ENCODE measurements at places on chromosomes 13 and 19.

GRCh38 chr19:41753936-41754529, 1.3 kb upstream of the CEACAM6 start:
- peak; percentile 41 for DNase-seq

GRCh38 chr19:46225558-46226004, 4.0 kb upstream of the IGFL1 start:
- DNase-seq, result no peak

GRCh38 chr13:67520886-67521285, 290.8 kb upstream of the PCDH9 start:
- no peak for DNase-seq

DNA sequence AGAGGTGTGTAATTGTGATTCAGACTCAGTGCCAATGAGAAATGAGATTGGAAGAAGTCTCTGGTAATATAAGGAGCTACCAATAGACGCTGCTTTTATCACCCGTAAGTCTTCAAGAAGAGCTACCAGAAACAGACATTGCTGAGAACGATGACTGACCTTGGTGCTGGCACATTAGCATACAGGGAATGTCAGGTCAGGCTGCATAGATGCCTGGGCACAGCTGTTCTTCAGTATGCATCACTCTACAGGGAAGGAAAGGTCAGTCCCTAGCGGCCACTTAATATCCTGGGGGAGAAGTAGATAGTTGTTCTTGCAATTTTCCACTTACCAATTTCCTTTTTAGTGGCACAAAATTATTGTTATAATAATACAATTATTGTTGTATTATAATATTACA, 380.4 kb downstream of the PCDH9 start:
- no peak for DNase-seq

DNA sequence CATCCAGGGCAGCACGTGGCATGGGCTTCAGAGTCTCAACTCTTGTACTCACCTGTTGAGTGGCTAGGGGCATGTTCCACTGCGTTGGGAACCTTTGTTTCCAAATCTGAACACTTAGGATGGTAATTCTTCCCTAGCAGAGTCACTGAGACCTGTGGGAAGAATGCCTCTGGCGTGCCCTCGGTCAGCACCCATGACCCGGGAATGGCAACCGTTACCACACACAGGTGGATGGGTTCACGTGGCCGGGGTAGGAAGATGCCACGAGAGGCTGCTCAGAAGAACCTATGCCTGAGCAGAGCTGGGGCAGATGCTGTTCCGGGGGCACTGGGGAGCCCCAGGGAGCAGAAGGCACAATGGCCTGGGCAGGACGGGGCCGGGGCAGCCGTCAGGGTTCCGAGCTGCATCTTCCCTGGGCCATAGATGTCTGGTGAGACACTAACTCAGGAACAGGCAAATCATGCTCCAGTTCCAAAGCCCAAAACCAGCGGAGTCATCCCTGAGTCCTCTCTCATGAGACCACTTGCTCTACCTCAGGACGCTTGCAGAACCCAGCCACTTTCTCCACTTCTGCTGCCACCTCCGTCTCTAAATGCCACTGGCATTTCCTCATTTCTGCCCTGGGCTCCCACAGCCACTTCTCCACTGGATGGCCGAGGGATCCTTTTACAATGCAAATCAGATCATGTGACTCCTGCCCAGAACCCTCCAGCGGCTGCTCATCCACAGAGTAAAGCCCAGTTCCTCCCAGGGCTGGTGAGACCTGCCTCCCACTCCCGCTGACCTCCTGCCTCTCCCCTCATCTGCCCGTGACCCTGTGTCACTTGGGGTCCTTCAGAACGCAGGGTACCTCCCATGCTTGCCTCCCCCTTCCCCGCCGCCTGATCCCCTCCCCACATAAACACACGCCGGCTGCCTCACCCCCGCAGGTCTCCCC, 36.7 kb downstream of the FAM124A start:
- no peak for DNase-seq
